ENCODE measurements at places on chromosomes 13 and 19. TPM values are rescaled to one million over a fixed set of nuclear protein-coding genes. Genes with fewer than 3 reads are reported as not detected.

SMIM44 gene
- not detected for total RNA-seq

POLR2I gene
- total RNA-seq = 23.7 TPM

IZUMO2 gene
- not detected for total RNA-seq

C19orf18 gene
- 0.62 TPM for total RNA-seq

FFAR1 gene
- total RNA-seq = not detected

NCAN gene
- total RNA-seq = not detected

CFAP97D2 gene
- total RNA-seq = not detected
